ENCODE measurements at places on chromosomes 7 and 10. TPM values are rescaled to one million over a fixed set of nuclear protein-coding genes. Genes with fewer than 3 reads are reported as not detected.
A peak's percentile ranks its signal among the peaks of the same experiment; 100 is the strongest.

DNA sequence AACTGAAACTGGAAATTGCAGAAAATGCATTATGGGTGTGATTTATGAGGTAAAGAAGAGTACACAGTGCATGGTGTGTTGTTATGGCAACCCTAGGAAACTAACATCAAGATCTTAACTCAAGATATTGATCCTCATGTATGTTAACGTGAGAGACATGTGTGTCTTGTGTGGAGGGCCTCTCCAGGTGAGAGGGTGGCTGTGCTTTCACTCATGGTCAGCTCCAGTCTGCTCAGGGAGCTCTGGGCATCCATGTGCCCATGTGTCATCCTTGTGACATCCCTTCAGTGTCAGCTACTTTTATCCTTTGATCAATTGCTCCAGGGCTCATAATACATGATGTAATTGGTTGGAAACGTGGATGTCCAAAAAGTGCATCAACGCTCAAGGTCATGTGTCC is 24.9 kb upstream of the INSYN2A start:
- no peak for DNase-seq

DNA sequence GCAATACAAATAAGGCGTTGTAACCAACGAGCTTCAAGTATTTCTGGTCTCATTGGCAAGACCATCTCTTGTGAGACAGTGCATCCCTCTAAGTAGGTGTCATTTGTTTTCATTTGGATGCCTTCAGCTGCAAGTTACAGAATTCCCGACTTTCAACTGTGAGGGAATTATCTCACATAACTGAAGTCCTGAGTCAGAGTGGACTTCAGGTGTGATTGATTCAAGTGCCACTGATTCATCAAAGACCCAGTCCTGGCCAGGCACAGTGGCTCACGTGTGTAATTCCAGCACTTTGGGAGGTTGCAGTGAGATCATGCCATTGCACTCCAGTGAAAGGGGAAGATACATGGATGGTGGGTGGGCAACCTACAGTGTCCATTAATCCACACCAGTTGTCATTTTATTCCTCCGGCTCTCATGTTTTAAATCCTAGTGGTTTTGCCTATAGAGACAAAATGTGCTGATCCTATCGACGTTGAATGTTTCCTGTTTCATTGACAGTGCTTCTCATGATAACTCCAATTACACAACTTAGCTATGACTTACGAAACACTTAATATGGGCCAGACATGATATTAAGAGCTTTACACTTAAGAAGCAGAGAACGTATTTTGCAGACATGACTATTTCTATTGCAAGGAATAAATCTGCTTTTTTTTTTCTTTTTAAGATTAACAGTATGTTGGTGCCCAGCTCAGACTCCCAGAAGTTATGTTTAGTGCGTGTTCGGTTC is 268.0 kb downstream of the FRMD4A start:
- DNase-seq = no peak

SRGN gene
- 0.68 TPM for total RNA-seq

GRCh38 chr7:45689011-45689796 is 115.0 kb downstream of the ADCY1 start:
- no peak for DNase-seq

- DNase-seq = peak; percentile 97
These were observed at the start of gene ZMIZ2 for GRCh38 chr7:44748045-44748947. Gene ZMIZ2, plus strand, starts transcription at chr7:44748847. Its CDS starts 7,403 bp downstream, at chr7:44756250.

GRCh38 chr7:143285470-143285778 is 666 bp downstream of the TMEM139 start:
- DNase-seq = no peak

- no peak for DNase-seq
These were observed 58.3 kb downstream of the REEP3 start for GRCh38 chr10:63579371-63580014.

DNA sequence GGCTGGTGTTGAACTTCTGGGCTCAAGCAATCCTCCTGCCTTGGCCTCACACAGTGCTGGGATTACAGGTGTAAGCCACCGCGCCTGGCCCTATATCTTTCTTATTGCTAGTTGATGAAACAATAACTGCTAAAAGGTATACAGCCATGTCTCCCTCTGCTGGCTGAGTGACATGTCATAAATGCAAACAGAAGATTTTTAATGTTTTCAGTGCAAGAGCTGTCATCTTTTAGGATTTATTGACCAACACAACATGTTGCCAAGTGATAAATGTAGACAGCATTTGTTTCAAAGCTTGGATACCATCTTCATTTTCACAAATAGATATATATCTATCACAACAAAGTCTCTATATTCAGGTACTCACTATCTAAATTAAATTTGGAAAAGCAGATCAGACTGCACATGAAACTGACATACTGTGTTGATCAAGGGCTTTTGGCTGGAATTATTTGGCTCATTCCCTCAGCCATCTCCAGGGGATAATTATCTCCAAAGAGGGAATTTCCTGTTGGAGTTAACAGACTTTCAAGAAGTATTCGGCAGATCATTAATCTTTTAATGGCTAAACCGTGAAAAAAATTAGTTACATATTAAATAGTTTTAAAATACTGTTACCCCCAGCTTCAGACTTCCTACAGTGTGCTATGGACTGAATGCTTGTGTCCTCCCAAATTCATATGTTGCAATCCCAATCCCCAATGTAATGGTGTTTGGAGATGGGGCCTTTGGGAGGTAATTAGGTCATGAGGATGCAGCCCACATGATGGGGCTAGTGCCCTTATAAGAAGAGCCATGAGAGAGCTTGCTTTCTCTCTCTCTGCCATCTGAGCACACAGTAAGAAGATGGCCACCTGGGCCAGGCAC is 41.3 kb upstream of the SRPK2 start:
- DNase-seq = peak; percentile 48

DNA sequence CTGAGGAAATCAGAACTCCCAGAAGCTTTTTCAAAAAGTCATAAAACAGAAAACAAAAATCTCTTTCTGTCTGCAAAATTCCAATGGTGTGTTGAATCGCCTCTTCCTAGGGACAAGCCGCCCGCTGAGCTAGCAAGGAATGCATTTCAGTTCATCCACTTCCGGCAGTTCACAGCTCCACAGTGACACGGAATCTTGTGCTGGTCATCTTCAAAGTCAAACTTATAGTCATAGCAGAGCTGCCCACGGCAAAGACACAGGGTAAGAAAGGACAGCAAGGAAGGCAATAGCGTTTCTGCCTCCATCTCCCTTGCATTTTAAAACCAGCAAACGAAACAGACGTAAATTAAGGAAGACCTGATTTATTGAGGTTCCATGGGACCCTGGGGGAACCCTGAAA is 111.2 kb downstream of the GALNT11 start:
- peak; percentile 46 for DNase-seq

DNA sequence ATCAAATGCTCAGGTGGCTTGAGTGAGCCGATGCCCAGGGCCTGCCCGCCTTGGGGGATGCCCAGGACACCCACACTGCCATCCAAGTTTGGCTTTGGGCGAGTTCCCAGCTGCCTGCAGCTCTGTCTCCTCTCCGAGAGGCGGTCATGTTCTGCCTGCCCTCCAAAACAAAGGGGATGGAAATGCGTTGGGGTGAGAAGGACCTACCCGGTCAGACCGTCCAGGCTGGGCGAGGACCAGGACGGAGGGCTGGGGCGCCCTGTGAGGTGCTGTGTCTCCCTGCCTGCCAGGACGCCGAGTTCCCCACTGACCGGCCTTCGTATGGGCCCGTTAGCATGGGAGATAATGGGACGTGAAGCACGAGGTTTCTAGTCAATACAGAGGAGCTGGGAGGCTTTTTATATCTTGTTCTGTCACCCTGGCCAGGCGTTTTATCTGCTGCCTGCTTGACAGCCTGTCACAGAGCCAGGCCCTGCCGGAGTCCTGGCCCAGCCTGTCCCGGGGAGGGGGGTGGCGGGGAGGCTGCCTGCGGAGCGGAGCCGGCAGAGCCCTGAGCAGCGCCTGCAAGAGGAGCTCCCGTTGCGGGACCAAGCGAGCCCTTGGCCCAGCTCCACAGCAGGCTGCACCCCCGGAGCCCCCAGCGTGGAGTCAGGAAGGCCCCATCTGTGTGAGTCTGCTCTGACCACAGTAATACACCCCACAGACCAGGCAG is 22.0 kb upstream of the ELFN1 start:
- DNase-seq = no peak

GRCh38 chr10:4370376-4370775 is 455.6 kb upstream of the AKR1E2 start:
- DNase-seq = no peak
